AG04449 (cell line): ENCODE measurements at places on chromosomes 3 and 15.

DNA sequence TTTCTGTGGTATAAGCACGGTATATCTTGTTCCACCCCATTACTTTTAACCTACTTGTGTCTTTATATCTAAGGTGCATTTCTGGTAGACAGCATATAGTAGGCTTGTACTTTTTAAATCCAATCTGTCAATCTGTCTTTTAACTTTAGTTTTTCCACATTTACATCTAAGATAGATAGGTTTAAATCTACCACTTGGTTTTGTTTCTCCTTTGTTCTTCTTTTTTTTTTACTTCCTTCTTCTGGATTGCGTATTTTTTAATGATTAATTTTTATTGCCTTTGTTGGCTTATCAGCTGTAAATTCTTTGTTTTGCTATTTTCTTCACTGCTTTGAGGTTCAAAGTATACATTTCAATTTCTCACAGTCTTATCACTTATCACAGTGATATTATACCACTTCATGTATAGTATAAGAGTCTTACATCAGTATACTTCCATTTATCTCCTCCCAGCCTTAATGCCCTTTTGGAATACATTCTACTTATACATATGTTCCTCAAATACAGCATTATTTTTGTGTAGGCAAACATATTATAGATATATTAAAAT lies 31.0 kb downstream of the IQCB1 start:
- no peak for DNase-seq

DNA sequence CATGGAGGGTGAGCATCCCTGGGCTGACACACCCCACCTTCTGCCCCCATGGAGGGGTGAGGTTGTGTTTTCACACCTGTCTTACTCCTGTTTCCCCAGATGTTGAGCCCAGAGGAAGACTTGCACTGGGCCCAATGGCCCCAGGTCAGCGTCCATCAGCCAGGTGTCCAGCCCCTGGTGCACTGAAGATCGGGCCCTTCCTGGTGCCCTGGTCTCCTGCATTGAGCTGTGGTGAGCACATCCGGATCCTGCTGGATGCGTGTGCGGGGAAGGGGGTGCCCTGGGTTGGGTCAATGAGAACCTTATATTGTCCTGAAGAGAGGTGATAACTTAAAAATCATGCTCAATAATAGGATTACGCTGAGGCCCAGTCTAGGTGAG lies 227.3 kb downstream of the SNRPN start:
- DNase-seq = no peak

DNA sequence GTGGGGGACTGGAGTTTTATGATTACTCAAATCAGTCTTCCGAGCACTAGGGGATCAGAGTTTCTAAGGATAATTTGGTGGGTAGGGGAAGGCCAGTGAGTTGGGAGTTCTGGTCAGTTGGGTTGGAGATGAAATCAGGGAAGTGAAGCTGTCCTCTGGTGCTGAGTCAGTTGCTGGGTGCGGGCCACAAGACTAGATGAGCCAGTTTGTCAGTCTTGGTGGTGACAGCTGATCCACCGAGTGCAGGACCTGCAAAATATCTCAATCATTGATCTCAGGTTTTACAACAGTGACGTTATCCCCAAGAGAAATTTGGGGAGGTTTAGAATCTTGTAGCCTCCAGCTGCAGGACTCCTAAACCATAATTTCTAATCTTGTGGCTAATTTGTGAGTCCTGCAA lies 249.4 kb downstream of the FAM43A start:
- no peak for DNase-seq

DNA sequence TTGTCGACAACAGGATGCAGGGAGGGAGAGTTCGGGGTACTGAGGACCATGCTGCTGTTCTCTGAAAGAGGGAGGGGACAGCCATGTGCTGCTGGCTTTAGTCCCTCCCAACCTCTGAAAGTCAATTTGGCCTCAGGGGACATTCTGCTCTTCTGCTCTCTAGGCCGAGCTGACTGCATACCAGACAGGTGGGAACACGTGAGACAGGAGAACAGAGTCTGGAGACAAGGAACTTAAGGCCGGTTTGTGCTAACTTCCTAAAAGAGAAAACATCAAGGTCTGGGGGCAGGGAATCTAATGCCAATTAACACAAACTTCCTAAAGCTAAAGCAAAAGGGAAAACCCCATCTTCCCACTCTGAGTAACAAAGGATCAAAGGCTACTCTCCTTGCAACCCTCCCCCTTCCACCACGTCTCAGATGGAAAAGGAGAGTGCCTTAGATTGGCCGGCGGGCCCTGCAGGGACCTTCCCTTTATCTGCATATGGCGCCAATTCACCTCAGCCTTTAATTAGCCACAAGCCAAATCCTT lies 41.0 kb downstream of the SLCO2A1 start:
- no peak for DNase-seq

GRCh38 chr3:173529062-173529711 lies 131.6 kb downstream of the NLGN1 start:
- DNase-seq = no peak

DNA sequence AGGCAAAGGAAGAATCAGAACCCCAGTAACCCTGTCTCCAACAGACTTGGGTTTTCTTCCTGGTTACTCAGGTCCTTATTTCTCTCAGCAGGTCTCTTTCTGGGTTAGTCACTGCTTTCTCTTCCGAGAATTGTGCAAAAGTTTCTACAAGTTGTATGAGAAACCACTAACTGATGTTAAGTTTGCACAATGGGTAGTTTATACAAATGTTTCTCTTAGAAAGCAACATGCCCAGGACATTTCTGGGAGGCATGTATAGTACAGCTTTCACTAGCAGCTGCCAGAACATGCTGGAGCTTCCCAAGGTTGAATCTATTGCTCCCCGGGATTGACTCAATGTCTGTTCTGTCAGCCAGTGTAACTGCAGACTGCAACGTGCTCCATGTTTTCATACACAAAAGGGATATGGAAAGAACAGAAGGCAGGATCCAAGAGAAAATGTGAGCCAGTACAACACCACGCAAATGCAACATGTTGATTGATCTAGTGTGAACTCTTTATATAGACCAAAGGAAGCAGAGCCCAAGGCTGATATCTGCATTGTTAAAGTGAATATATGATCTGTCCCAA lies 887.8 kb downstream of the MCTP2 start:
- DNase-seq = no peak

- no peak for DNase-seq
Measured at GRCh38 chr3:161271646-161272045, 50.5 kb downstream of the NMD3 start.

DNA sequence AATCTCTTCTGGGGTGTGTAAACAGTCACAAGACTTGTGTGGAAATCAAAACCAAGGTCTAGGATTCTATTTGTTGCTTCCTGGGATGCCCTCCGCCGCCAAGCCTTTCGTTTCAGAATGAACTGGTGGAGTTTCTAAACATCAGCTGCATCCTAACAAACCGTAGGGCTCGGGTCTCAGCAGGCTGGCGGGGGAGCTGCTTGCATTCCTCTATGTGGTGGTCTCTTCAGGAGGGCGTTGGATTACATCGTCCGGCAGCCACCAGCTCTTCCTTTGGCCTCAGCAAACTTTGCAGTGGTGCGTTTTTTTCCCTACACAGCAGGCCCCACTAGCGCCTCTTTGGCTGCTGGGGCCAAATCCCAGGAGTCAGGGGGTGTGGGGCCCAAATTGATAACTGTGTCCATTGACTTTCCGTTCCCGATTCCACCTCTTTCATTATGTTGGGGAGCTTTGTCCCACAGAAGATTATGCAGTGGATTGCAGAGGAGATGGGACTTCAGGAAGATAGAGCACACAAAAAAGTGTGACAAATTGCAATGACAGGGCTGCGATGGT lies 390.0 kb upstream of the NR2F2 start:
- no peak for DNase-seq

DNA sequence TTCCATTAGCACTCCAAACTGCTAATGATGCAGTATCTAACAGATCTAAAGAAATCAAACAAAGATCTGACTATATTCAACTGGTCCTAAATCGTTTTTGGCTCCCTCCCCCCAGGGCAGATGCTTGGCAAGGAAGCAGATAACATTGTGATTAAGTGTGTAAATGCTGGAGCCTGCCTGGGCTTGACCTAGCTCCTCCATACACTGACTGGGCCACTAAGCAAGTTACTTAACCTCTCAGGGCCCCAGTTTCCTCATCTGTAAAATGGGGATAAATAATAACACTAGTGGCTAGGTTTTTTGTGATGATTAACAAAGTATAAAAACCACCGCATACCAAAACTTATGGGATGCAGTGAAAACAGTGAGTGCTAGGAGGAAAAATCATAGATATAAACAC lies 9.2 kb downstream of the EID1 start:
- DNase-seq = no peak

DNA sequence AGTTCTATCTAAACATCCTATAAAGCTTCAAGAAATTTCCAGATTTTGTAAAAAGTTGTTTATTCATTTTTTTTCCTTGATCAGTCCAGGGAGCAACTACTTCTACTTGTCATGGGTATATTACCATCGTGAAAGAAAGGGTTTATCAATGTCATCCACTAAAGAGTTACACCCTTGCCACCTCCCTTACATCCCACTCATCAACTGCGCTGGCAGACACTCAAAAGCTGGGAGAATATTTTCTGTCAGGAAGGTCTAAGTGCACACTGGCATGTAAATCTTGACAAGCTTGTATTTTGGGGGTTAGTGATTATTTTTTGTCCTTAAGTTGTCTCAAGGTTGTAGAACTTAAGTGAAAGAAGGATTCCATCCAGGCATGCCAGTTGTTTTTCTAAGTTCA lies 188.3 kb upstream of the ARL6 start:
- DNase-seq = no peak

DNA sequence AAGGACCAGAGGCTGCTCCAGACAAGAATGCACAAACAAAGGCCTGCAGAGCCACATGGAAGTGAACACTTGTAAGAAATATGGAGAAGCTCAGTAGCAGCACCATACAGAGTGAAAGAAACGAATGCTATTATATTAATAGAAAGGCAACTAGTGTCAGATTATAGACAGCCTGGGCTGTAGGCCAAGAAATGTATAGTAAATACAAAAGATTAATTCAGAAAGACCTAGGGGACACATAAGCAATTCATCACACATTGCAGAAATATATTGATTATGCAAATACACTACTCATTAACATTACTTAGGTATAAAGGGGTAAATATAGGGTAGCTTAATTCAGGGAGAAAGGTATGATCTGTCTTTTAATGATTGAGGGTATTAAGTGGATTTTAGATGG lies 69.5 kb upstream of the GUCA1C start:
- DNase-seq = no peak

GRCh38 chr3:98343647-98344507 lies 9.8 kb upstream of the OR5K4 start:
- no peak for DNase-seq

DNA sequence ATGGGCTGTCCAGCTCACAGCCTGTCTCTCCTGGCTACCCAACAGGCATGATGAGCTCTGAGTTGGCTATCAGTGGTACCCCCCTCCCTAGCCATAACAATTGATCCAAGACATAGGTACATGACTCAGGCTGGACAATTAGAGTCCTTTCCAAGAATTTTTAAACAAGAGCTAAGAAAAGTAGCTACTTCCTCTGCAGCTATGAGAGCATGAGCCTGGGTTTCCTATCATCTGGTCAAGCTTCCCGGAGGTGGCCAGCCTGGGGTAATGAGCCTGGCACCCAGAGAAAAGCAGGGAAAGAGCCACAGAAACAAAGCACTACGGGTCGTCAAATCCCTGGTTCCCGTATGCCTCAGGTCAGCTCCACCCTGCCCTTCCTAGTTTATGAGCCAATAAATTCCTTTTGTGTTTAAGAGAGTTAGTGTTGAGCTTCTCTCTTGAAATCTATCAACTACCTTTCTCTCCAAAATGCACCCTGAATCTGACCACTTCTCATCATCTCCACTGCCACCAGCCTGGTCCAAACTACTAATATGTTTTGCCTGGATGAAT lies 2.3 kb upstream of the SLC51B start:
- no peak for DNase-seq
